SHP77 (cell line): ENCODE measurements at places on chromosomes 2 and 18.

- DNase-seq, result no peak
Observed at GRCh38 chr2:156517419-156517818, 81.2 kb downstream of the GPD2 start.

DNA sequence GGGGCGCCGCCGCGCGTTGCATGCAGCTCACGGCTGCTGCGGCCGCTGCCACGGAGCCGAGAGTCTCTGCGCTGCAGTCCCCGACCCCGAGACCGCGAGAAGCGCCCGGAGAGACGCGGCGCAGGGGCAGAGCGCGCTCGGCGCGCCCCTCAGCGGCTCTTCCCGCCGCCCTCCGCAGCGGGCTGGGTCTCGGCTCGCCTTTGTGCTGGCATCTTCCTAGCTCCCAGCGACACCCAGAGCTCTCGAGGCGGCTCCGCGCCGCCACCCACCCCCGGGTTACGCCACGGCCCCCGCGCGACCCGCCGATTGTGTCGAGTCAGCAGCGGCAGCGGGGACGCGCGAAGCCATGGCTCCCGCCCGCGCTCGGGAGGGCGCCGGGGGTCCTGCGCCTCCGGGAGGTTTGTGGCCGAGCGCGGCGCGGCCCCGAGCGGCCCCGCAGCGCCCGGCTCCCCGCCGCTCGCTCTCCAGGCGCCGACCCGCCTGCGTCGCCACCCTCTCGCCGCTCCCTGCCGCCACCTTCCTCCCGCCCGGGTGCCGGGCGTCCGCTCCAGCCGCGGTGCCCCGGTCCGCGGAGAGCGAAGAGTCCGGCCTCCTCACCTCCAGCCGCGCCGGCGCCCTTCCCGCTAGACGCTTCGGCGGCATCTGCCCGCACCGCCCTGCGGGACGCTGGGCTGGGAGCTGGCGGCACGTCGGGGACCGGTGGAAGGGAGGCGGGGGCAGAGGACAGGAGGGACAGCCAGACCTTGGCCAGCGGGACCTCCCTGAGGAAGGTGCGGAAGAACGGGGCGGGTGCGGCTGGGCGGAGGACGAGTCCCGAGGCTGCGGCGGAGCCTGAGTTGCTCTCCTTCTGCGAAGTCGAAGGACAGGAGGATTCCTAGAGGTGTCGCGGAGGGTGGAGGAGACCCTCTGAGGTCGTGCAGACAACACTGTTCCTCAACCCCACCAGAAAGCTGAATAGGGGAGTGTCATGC, 46.3 kb upstream of the CCDC150 start:
- peak; percentile 54 for DNase-seq

DNA sequence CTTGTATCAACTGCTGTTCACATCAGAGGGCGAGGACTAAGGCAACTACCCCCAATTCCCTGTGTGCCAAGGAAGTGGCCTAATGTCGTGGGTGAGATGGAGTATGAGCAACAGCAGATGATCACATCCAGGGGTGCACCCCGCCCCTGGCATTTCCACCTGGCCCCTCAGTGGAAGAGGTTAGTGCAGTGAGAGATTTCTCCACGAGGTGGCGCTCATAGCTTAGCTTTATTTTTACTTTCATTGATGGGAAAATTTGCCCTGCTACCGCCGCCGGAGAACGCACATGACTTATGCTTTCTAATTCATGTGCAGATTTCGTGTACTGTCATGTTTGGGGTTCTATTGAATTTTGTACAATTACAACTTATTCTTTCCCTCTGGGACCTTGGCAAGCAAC, 470.6 kb upstream of the MEX3C start:
- DNase-seq, result peak; percentile 47

DNA sequence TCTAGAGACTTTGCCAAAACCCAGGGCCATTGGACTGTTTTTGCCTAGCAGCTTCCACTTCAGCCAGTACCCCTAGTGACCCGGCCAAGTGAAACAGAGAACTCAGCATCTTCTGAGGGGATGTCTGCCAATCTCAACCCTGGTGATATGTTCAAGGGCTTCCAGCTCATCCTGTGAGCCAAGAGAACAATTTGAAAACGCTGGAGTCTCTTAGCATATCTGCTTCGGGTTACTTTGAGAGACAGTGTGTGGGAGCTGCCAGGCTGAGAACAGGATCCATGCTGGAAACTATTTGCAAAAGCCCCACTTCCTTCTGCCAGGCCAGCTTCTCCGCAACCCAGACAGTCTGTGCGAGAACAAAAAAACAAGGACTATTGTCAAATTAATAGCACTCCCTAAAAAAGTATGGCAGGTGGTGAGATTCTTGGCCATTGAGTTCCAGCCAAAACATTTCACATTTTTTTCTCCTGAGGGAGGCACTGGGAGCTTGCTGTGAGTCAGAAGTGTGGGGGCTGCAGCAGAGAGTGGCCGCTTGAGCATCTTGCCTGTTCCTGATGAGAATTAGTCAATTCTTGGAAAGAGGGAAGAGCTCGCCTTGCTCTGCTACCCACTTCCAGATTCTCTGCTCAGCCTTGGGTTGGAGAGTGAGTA, 395.6 kb upstream of the TRIB2 start:
- DNase-seq, result no peak

DNA sequence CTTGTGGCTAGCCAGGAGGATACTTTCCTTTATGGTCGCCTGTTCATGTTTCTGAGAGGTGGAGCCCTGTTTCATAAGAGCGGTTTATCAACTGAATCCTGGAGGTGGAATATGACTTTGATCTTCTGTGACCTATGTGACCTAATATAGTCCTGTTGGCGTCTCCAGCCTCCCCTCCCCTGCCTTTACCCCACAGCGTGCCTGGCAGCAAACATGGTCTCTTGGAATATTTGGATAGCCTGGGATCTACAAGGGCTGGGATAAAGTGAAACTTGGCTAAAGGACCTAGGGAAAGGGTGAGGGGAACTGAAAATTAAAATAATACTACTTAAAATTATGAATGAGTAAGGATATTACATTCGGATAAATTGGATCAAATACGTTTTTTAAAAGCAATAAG, 246.0 kb downstream of the BABAM2 start:
- no peak for DNase-seq

DNA sequence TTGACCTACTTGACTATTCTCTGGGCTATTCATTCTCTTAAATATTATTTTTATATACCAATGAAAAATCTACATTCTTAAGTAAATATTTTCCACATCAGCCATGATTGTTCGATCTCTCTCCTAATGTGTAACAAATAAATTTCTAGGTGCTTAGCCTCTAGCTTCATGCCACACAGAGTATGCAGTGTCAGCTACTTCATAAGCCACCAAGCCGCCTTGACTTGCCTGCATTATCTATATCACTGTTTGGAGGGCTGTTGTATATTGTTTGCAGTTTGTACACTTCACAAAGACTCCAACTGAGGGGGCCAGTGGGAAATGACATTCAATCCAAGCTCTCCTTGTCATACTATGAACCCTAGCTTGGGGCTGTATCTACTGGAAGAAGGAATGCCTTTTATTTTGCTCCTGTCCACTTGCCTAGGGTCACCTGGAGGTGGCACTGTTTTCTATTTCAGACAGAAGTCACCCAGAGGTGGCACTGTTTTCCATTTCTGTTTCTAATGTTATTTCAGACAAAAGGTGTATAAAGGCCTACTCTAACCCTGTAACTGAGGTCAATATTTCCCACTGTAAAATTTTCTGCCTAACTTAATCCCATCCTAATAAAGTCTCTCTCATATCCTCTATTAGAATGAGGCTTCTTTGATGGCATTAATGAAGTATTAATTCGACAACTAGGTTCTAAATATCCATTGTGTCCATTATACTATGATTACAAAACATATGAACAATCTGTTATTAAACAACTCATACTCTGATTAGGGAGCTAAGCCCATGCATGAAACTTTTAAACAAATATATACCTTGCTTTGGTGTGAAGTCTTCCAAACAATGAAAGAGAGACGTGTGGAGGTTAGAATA, 36.4 kb downstream of the COL5A2 start:
- DNase-seq, result peak; percentile 40

GRCh38 chr2:235847576-235847975, 320.6 kb downstream of the GBX2 start:
- DNase-seq, result no peak

GRCh38 chr18:56168049-56168781, 470.2 kb downstream of the TXNL1 start:
- no peak for DNase-seq

DNA sequence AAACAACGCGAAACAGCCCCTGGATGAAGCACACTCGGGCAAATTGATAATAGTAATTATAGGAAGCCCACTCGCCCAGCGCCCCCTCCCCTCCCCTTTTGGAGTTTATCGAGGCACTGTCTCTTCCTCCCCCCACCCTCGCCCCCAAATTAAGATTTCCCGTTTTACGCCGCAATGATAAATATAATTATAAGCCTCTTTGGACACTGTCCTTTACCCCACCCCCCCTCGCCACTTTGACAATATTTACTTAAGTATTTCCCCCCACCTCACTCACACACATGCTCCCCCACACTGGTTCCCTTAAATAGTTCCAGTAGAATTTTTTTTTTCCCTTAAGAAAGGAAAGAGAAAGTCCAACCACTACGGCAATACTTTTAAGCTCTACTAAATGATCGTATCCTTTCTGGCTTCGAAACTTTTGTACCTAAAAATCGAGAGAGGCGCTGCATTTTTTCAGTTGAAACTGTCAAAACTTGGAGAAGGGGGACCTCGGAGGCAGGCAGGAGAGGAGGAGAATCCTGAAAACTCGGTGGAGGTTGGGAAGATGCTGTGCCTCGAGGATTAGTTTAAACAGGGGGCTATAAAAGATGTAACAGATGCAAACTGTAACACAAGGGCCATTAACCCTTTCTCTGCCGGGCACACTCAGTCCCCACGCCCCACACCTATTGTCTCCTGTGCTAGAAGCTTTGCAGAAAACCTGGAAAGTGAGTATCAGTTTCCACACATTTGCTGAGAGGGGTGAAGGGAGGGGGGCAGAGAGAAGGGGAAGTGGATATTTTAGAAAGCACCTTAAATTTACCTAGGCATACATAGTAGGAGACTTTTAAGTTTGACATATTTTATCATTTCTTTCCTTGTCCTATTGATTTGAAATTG, 1.8 kb downstream of the ZEB2 start:
- no peak for DNase-seq

DNA sequence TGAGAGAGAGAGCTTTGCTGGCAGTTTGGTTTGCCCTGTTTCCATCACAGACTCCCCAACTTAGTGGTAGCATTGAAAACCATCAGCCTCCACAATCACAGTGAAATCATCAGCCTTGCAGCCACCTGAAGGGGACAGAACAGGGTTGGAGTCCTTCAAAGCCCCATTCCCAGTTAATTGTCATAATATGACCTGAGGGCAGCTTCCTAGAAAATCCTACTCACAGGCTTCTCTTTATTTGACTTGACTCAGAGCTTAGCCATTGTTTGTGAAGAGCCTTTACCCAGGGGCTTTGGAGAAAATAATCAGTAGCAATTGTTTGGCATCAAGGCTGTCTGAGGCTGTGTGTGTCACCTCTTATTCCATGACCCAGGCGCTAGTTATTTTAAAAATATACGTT, 308.7 kb downstream of the CBLN2 start:
- DNase-seq, result peak; percentile 42

- DNase-seq, result no peak
Observed at GRCh38 chr18:75267643-75268363, 57.2 kb downstream of the TSHZ1 start.

GRCh38 chr18:47558110-47558750, 306.8 kb upstream of the SKOR2 start:
- no peak for DNase-seq

DNA sequence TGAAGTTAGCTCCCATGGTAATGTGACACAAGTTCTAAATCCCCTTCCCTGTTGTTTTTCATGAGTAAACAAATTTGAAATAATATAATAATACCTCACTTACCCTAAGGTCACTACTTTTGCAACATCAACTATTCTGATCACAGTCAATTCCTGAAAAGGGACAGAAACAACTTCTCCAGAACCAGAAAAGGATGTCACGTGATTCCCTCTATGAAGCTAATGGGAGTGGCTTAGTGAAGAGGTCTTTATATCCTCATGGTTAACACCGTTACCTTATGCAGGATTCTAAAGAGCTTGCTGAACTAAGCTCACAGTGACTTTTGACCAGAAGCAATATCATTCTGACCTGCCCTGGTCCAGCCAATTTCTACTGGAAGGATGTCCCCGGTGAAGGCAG, 51.6 kb downstream of the DOCK10 start:
- no peak for DNase-seq

GRCh38 chr2:39550701-39551285, 113.7 kb upstream of the MAP4K3 start:
- no peak for DNase-seq
